ENCODE measurements at places on chromosomes 3 and 15.

DNA sequence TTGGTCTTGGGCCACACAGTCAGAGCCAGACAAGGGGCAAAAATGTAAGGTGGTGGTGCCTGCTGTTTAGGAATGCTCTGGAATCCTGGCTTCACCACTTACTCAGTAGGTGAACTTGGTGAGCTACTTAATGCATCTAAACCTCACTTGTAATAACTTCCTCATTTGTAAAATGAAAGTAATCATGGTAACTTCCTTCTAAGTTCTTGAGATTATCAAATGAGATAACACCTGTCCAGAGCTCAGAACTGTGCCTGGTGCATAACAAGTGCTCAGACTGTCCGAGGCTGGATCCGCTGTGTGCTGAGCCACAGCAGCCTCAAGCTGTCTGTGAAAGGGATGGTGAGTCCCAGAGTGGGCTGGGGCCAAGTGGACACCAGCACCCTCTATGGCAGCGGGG is 62.8 kb upstream of the KY start:
- DNase-seq = no peak

- no peak for DNase-seq
Measured at GRCh38 chr3:194577986-194578905, 55.0 kb downstream of the TMEM44 start.

DNA sequence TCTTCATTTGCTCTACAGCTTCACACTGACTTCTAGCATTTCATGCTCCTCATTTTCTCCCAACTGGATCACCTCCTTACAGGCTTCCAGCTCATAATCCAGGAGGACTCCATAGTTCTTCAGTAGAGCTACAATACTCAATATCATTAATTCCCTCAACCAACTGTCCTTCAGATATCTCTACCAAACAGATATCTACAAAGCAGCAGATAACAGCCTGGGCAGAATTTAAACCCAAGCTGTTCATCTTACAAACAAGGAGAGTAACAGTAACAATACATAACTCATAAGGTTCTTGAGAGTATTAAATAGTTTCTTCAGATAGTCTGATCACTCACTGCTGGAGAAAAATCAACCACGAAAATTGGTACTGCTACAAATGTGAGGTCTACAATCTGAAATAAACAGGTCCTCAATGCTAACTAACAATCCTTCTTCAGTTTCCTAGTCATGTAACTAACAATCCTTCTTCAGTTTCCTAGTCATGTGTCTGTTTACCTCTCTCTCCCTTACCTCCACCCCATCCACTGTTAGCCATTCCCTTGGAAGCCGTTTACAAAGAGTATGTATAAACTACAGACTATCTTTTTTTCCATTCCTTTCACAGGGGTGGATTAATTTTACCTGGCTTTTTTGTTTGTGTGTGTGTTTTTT is 5.0 kb downstream of the PEAK1 start:
- no peak for DNase-seq

GRCh38 chr15:101088788-101089578 is 162.9 kb downstream of the CHSY1 start:
- DNase-seq = peak; percentile 86
